ENCODE measurements at places on chromosomes 7 and 10.

DNA sequence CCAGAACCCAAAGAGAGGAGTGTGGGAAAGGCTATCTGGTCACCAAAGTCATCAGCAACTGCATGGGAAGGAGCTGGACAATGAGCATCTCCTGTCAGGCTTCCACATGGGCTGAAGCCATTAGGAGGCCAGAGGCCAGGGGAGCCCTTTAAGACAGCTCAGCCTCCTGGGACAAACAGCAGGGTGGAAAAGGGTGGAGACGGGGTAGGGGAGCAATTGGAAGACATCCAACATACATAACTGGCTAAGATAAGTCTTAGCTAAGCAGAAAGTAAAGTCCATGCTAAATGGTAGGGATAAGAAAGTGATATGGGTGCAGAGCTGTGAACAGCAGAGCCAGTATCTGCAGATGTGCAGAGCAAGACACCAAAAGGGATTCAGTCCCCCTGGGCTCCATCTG lies 1.5 kb upstream of the OAT start:
- DNase-seq, result no peak

DNA sequence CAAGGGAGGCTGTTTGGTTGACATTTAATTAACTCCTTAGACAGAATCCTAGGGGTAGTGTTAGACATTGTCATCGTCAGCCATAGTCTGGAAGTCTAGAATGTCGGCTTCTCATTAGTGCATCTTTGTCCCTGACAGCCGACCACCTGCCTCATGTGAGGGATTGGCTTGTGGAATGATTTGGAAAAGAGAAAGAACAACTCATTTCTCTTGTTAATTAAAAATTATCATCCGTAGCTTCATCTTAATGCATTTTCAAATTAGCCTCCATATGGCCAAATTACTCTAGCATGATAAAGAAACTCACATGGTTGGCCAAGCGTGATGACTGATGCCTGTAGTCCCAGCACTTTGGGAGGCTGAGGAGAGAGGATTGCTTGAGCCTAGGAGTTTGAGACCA lies 97.7 kb upstream of the PARD3 start:
- no peak for DNase-seq

- DNase-seq, result no peak
Measured at GRCh38 chr7:92615861-92616260, 25.7 kb upstream of the FAM133B start.

- DNase-seq, result no peak
Measured at GRCh38 chr7:156665101-156665500, 24.5 kb downstream of the RNF32 start.

DNA sequence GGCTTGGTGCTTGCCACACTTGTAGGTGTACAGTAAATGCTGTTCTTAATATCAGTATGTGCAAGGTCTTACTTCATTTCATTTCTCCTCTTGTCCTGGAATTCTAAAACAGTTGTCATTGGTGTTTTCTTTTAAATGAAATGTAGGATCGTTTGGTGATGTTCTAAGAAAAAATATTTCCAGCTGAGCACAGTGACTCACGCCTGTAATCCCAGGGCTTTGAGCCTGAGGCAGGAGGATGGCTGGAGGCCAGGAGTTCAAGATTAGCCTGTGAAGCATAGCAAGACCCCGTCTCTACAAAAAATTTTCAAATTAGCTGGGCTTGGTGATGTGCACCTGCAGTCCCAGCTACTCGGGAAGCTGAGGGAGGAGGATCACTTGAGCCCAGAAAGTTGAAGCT lies 32.6 kb upstream of the ELN start:
- peak; percentile 74 for DNase-seq

GRCh38 chr7:81501220-81501619 lies 268.6 kb downstream of the HGF start:
- DNase-seq, result peak; percentile 36

GRCh38 chr10:19628767-19629560 lies 187.3 kb upstream of the PLXDC2 start:
- DNase-seq, result no peak
